Smooth muscle cell of trachea (primary cell): ENCODE measurements at places on chromosomes 1 and 21. TPM values are rescaled to one million over a fixed set of nuclear protein-coding genes. Genes with fewer than 3 reads are reported as not detected.

Gene FOXO6
- not detected in 2 replicates for total RNA-seq

Gene CPTP
- total RNA-seq, result 8.9 and 22.3 TPM in 2 replicates

Gene DNASE2B
- total RNA-seq, result not detected in 2 replicates

Gene RFX5
- total RNA-seq, result 44.9 and 55.1 TPM in 2 replicates

Gene TXNIP
- 80.0 and 159 TPM in 2 replicates for total RNA-seq

Gene HES3
- total RNA-seq, result not detected in 2 replicates

Gene NCMAP
- not detected in 2 replicates for total RNA-seq

Gene ARHGEF16
- total RNA-seq, result not detected in 2 replicates

Gene PPFIA4
- total RNA-seq, result 5.5 and 20.0 TPM in 2 replicates

Gene WDR64
- total RNA-seq, result not detected in 2 replicates
